ENCODE measurements at places on chromosomes 3 and 15.

DNA sequence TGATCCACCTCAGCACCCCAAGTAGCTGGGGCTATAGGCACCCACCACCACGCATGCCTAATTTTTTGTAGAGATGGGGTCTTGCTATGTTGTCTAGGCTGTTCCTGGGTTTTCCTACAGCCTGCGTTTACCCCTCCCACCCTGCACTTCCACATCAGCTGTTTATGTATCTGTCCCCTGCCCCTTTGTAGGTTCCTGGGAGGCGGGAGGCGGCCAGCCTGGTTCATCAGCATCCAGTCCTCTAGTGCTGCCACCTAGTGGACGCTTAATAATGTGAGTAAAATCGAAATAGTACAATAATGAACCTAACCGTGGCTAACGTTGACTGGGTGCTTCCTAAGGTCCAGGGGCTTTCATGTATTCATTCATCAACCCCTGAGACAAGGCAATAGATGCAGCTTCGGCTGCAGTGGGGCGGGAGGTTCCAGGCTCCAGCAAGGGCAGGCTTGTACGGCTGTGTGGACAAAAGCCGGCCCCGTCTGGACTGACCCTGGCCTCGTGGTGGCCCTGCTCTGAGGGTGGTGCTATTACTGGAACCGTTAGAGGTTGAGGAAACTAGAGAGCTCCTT is 1.2 kb upstream of the LCTL start:
- DNase-seq, result no peak

DNA sequence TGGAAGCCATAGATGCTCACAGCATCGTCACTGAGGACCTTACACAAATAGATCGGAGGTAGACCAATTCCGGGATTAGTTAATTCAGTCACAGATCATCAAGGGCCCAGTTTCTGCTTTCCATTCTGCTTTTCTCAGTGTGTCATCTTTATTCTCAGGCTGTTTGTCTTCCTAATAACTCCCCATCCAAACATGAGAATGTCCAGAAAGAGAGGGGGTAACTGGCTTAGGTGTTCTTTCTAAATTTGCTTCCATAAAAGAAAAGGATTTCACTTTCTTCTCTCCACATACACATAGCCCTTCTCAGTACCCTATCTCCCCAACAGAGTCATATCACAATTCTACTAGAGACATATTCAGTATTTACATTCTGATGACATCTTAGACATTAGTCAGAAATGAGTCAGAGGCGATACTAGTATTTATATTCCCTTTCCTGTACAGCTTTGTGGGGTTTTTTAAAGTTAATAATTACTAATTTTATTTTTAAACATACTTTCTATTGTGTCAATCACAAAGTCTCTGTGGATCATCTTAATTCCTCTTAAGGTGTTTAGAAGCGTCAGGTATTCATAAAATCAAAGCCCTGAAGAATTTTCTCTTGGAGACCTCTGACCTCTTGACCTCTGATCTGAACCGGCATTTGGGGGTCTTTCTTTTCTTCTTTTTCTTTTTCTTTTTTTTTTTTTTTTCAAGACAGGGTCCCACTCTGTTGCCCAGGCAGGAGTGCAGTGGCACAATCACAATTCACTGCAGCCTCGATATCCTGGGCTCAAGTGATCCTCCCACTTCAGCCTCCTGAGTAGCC is 24.3 kb upstream of the IL12A start:
- DNase-seq, result no peak

DNA sequence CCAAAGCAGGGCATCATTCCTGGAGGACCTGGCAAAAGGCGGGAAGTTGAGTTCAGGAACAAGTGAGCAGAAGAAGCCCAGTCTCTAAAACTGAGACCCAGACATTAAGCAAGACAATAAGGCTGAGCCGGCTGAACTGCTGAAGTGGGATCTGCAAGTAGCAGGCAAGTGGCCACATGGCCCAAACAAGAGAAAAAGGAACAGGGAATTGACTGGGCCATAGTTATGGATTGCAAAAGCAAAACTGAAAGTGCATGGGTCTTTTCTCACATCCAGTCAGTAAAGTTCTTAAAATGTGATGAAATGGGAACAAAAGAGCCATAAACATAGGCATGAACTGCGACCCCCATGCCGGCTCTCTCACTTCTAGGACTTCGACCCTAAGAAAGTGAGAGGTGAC is 101.2 kb downstream of the SCN11A start:
- DNase-seq, result no peak

DNA sequence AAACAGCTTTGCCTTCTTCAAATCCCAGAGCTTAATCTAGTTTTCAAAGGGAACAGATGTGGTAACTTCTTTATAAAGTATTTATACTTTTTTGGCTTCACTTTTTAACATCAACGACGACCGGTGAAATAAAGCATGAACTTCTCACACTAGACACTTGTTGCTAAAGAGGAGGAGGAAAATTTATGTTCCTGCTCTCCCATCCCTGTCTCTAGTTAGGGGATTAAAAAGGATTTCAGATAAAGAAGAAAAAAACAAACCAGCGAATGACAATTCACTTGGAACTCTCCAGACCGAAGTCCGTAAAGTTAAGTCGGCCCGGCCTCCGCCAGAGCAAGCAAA is 672 bp downstream of the NEDD4 start:
- DNase-seq, result no peak

DNA sequence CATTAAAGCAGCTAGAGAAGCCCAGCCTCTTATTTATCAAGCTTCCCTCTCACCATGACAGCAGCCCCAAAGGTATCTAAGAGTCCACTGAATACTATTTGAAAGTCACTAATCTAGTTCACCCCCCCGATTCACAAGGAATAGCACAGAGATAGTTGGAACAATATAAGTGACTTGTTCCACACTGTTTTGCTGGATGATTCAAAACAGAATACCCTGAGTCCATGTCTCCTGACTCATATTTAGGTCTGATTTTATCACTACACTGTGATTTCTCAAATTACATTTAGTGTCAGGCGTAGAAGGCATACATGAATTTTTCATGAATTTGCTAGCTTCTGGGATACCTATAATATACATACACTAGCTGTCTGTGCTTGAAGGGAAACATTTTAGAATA is 18.7 kb upstream of the EOGT start:
- DNase-seq, result no peak

DNA sequence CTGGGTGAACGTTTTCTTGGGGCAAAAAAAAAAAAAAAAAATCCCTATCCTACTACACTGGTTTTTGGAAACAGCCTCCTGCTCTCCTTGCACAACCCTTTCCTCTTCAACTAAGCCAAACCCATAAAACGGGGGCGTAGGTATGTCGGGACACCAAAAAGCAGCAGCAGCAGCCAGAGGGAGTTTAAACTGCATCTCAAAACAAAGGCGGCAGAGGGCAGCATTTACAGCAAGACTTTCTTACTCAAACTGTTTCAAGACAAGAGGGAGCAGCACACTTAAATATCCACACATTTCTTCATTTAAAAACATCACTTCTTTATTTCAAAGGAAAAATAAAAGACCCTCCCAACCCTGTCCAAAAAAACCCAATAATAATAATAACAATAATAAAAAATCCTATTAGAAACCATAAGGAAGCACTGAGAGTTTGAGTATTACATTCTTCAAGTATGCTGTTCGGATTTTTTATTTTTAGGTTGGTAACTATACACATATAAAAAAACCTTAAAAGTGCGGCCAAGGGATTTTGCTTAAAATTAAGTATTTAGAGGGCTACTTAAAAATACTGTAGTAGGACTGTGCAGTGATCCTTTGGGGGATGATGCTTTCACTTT is 43.9 kb upstream of the PLXND1 start:
- DNase-seq, result no peak

GRCh38 chr3:106347350-106347749 is 478.5 kb upstream of the CBLB start:
- no peak for DNase-seq

GRCh38 chr15:42826251-42826890 is 89.4 kb upstream of the CDAN1 start:
- no peak for DNase-seq

DNA sequence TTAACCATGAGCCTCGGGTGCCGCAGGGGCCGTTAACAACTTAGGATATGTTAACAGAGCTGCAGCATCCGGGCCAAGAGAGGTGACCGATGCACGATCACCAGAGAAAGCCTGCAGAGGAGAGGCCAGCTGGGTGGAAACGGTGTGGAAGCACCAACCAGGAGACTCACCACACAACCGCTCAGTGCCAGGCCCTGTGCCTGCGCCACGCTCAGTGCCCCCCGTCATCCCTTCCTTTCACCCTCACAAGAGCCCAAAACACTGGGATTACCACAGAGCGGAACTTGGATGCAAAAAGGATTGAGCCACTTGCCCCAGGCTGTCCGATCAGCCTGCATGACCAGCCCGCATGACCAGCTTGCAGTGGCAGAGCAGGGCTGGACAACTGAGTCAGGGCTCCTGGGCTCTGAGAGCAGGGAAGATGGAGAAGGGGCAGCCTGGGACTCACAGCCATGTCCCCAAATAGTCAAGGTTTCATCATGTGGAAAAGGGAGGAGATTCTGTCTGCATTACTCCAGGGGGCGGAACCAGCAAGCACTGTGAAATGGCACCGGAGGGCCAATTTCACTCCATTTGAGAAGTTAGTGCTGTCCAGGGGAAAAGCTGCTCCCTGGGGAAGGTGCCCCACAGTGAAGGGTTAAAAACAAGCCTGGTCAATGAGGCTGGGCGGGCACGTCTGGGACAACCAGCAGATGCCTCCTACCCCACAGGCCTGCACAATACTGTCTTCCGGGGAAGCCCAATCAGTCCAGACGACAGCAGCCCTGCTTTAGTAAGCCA is 156.8 kb downstream of the ATP10A start:
- no peak for DNase-seq

DNA sequence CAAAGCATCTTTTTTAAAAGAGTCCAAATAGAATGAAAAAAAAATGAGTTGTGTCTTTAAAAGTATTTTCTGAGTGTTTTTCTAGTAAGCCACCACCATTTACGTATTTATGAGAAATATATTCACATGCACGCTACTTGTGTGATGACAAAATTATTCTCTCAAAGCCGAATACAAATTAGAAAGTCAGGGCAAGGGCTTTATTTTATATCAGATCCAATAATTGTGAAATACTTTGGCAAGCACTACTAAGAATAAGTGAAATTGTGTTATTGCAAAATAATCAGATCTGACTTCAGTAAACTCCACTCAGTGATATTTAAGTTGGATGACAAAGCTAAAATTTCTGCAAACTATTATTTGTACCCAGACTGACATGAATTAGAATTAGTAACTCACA is 589.3 kb upstream of the KCNMB2 start:
- no peak for DNase-seq

- DNase-seq, result no peak
Observed at GRCh38 chr15:61951949-61952348, 108.3 kb downstream of the VPS13C start.

DNA sequence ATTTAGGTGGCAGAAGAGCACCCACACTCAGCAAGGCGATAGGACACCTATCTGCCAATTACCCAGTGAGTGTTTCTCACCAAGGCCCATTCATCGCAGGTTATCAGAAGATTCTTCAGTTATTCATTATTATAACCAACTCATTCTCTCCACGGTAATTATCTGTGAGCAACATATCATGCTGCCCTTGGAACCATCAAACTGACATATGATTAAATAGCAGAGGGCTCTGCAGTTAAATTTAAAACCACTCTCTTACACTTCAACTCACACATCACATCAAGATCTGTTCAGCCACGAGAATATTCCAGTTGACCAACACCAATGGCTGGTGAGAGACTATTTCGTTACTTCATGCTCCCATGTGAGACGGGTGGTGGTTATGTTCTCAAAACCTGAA is 489.3 kb downstream of the ERC2 start:
- DNase-seq, result no peak

DNA sequence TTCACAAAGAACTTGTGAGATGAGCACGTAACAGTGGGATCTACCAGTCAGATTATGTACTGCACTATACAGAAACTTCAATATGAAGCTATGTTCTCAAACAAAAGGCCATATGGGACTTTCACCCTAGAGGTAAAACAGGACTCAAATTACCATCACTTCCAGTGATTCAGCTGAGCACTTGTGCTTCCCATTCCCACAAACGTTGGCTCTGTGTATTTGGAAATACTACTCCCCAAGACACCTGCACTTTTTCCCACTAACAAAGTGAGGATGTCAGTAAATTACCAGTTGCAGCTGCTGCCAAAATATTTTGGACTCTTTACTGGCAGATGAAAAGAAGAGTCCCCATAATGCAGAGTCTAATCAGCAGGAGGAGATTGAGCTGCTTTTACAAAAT is 1570.1 kb downstream of the SI start:
- DNase-seq, result no peak

DNA sequence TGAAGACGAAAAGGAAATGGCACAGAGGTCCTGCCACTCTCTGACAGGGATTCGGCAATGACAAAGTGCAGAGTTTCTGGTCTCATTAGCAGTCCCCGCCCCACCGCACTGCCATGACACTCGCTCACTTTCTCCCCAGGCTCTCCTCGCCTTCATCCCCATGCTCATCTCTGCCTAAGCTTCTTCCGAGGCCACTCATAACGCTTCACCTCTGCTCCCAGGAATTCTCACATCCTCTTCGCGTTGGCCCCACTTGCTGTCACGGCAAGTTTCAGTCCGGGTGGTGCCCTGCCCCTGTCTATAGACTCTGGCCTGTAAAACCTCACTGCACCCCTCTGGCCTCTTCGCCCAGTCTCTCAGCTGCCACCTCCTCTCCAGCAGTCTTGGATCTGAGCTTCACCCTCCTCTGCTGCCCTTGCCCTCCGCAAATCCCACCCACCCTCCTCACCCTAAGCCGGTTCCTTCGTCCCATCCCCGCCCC is 654 bp downstream of the RUBCN start:
- DNase-seq, result no peak

DNA sequence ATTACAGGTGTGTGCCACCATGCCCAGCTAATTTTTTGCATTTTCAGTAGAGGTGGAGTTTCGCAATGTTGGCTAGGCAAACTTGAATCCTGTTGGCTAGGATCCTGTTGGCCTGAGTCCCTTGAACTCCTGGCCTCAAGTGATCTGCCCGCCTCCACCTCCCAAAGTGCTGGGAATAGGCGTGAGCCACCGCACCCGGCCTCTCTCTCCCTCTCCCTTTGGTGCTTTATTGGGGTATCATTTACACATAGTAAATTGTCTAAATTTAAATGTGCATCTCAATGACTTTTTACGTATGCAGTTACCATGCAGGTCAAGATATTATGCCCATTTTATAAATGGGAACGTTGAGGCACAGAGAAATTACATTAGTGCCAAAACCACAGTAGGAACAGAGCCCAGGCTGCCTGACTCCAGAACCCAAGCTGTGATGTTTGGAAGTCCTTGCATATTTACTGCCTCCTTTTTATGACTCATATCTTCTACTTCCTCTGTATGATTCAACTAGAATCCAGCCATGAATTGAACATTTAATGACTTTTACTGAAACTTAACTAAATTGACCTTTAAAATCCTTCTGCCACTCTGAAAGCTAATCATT is 34.0 kb upstream of the RPP14 start:
- no peak for DNase-seq

DNA sequence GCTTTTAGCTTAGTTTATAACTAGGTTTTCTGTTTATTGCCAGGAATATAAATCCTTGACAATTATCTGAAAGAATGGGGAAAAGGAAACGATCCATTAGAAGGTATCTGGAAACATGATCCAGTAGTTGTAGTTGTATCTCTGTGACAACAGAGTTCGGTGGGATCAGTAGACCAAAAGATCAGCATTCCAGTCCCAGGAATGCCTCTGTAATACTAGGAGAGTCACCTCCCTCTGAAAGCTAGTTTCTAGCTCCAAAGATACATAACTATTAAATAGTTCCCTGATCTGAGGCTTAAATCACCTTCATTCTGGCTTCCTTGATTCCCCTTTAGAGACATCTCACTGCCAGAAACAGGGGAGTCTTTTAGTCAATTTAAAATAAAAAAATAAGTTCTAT is 34.1 kb downstream of the MB21D2 start:
- no peak for DNase-seq

Data from NCI-H2107 (cell line).